Liver (tissue), 10 donors: ENCODE measurements at places on chromosomes 5 and 9.

- no peak for DNase-seq
- no peaks in the 10 kb centered on the region for H3K36me3 ChIP-seq
- H3K27me3 ChIP-seq: no peaks in the 10 kb centered on the region
These were observed 73.0 kb upstream of the NR4A3 start for GRCh38 chr9:99748676-99749075.

DNA sequence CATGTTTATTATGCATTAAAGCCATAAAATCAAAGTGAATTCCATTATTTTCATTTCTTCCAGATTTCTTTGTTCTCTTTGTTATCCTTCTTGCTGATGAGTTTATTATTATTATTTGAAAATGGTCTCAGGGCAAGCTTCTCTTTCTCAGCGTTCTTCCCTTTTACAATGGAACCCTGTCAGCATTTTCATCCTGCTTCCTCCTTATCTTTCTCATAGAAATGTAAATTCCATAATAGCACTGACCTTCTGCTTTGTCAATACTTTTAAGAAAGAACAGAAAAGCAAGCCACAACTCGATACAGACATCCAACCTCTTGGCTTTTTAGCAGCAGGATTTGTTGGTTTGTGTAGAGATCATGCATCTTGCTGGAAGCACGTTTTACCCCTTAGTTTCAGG, 114.0 kb upstream of the BASP1 start:
- H3K27ac ChIP-seq: no peak overlapping the region
- no peaks in the 10 kb centered on the region for H3K4me1 ChIP-seq
- no peaks in the 10 kb centered on the region for H3K36me3 ChIP-seq
- no peak overlapping the region for H3K4me3 ChIP-seq

GRCh38 chr5:34866989-34867471, 28.1 kb downstream of the TTC23L start:
- no peak overlapping the region for H3K4me3 ChIP-seq
- H3K27ac ChIP-seq: no peak overlapping the region
- H3K36me3 ChIP-seq: no peaks in the 10 kb centered on the region
- DNase-seq: no peak
- no peaks in the 10 kb centered on the region for H3K4me1 ChIP-seq
- H3K27me3 ChIP-seq: no peaks in the 10 kb centered on the region

- H3K27ac ChIP-seq: peak overlapping the region; percentile 16
- H3K4me3 ChIP-seq: no peak overlapping the region
- no peak for DNase-seq
- peaks cover 28% of the 10 kb centered on the region for H3K4me1 ChIP-seq
These were observed 16.0 kb downstream of the SLC22A5 start for GRCh38 chr5:132385326-132386105.

GRCh38 chr5:180688330-180689070, 39.1 kb upstream of the FLT4 start:
- H3K4me1 ChIP-seq: no peaks in the 10 kb centered on the region
- H3K36me3 ChIP-seq: no peaks in the 10 kb centered on the region
- no peak for DNase-seq

DNA sequence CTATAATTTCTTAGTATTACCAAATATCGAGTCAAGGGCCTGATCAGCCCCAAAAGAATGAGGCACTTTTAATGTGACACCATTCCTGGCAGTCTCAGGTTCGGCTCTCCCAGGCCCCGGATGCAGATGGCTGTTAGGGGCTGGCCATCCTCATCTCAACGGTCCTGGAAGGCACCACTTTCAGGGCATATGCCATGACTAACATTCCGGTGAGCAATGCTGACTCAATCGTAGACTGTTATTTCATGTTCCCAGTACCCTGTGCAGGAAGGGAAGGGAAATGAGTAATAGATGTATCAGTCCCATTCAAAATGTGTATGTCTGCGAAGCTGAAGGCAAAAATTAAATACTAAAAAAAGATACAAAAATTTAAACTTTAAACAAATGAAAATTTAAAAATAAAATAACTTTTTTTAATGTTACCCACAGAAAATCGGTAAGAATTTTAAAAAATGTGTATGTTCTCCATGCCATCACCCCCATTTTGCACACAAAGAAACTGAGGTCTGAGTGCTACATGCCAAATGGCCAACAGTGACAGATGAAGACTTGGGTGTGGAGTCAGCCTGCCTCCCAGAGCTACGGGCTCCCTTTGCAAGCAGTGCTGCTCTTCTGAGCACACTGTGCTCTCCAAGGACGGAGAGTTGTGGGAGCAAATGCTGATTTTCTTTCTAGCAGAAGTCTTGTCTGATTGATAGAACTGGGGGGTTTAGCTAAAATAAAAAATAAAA, 79.0 kb downstream of the GLDC start:
- no peak overlapping the region for H3K4me3 ChIP-seq
- H3K27ac ChIP-seq: no peak overlapping the region
- H3K27me3 ChIP-seq: no peaks in the 10 kb centered on the region
- no peak for DNase-seq

DNA sequence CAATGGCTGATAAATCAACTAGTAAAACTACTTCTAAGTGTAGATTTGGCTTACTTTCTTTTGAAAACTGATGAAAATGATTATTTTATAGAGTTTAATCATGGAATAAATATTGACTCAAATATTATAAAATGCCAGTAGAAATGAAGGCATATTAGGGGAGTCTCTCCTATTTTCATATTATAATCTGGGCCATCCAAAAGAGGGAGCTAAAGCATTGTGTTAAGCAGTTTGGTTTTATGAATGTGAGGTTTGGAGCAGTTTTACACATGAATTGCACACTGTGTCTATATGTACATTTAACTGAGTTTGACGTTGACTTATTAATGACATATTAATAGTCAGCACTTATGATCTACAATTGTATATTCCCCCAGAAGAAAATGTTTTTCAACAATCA, 17.4 kb downstream of the CDH9 start:
- H3K36me3 ChIP-seq: no peaks in the 10 kb centered on the region
- H3K27ac ChIP-seq: no peak overlapping the region
- H3K4me3 ChIP-seq: no peak overlapping the region
- no peak for DNase-seq
- no peaks in the 10 kb centered on the region for H3K27me3 ChIP-seq
- no peaks in the 10 kb centered on the region for H3K4me1 ChIP-seq

DNA sequence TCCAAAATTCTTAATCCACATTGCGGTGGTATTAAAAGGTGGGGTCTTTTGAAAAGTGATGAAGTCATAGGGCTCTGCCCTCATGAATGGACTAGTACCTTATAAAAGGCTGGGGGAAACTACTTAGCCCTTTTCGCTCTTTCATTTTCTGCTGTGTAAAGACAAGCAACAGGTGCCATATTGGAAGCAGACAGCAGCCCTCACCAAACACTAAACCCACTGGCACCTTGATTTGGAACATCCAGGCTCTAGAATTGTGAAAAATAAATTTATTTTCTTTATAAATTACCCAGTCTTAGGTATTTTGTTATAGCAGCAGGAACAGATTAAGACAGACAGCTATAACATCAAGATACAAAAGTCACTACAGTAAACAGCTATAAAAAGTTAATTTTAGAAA, 12.8 kb downstream of the PJA2 start:
- H3K27ac ChIP-seq: no peak overlapping the region
- H3K36me3 ChIP-seq: no peaks in the 10 kb centered on the region
- no peak for DNase-seq
- H3K27me3 ChIP-seq: no peaks in the 10 kb centered on the region
- no peak overlapping the region for H3K4me3 ChIP-seq

DNA sequence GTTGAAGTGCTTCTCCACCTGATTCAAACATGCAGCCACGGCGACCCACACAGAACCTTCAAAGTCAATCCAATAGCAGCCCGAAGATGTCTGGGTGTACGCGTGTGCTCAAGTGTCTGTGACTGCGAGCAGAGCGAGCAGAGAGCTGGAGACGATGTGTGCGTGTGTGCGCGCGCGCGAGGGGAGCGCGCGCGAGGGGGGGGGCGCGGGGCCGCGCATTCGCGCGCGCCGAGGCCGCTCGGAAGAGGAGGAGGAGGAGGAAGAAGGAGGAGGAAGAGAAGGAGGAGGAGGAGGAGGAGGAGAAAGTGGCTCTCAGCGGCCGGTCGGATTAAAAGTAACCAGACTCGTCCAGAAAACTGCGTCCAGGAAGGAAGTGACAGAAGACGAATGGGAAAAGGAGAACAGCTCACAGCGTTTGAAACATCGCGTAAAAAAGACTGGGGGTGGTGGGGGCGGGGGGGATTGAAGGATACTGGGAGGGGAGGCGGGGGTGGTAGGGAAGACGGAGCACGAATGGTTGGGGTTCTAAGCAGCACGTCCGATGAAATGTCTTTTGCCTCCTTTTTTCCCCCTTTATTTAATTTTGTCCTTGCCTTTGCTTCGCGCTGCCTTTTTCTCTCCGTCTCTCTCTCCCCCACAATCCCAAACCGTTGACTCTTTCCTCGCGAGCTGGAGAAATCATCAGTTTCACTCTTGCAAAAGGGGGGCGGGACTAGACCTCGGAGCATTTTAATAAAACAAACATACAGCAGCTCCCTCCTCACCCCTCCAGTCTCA, at the start of gene MEF2C:
Gene MEF2C (minus strand): TSS at position 126 of the 777 bp plus-strand sequence. CDS start 59,396 bp downstream, outside the sequence.
- H3K27ac ChIP-seq: peak within 1 kb of the TSS; percentile 88
- peaks cover 10% of the 10 kb centered on the region for H3K27me3 ChIP-seq
- DNase-seq: peak; percentile 82
- peaks cover 8% of the 10 kb centered on the region for H3K4me1 ChIP-seq
- H3K4me3 ChIP-seq: peak within 1 kb of the TSS; percentile 49

DNA sequence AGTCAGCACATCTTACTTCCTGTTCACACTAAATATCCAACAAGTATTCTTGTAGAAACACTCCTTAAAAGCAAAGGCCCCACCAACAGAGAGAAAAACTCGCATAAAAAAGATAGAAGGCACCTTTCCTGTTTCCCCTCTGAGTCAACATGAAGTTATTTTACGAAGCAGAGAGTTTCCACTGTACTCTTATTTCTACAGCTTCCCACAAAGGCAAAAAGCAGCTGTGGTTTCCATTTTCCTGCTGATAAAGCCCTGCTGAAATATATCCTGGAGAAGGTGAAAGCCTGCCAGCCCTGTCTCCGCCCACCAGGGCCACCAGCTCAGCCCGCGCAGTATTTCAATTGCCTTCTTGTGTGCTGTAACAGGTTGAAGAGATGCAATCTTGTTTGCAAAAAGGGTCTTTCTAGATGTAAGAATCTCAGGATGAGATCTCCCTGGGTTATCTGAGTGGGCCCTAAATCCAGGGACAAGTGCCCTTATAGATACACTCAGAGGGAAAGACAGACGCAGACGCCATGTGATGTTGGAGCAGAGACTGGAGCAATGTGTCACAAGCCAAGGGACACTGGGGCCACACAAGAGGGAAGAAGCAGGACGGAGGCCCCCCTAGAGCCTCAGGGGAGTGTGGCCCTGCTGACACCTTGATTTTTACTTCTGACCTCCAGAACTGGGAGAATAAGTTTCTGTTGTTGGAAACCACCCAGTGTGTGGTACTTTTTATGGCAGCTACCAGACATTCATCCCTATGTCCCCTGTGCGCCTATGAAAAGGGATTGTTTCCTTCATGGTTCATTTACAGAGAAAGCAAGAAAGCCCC, 19.9 kb downstream of the SEMA4D start:
- no peaks in the 10 kb centered on the region for H3K36me3 ChIP-seq
- no peak for DNase-seq
- no peak overlapping the region for H3K4me3 ChIP-seq
- no peaks in the 10 kb centered on the region for H3K27me3 ChIP-seq
- H3K4me1 ChIP-seq: peaks cover 6% of the 10 kb centered on the region

GRCh38 chr5:3896098-3896497, 300.5 kb downstream of the IRX1 start:
- no peaks in the 10 kb centered on the region for H3K27me3 ChIP-seq
- H3K4me1 ChIP-seq: no peaks in the 10 kb centered on the region
- H3K36me3 ChIP-seq: no peaks in the 10 kb centered on the region

- no peak for DNase-seq
- H3K27ac ChIP-seq: no peak overlapping the region
- peaks cover 21% of the 10 kb centered on the region for H3K4me1 ChIP-seq
- H3K36me3 ChIP-seq: no peaks in the 10 kb centered on the region
- H3K4me3 ChIP-seq: no peak overlapping the region
These were observed 86.9 kb downstream of the NR6A1 start for GRCh38 chr9:124684169-124684568.

- no peaks in the 10 kb centered on the region for H3K4me1 ChIP-seq
- H3K27me3 ChIP-seq: no peaks in the 10 kb centered on the region
- DNase-seq: no peak
- no peak overlapping the region for H3K27ac ChIP-seq
- H3K36me3 ChIP-seq: no peaks in the 10 kb centered on the region
These were observed 56.1 kb downstream of the WDR70 start for GRCh38 chr5:37435261-37435660.

GRCh38 chr9:137354845-137355760, 53.0 kb upstream of the NRARP start:
- H3K27me3 ChIP-seq: no peaks in the 10 kb centered on the region
- no peak for DNase-seq
- H3K27ac ChIP-seq: no peak overlapping the region

DNA sequence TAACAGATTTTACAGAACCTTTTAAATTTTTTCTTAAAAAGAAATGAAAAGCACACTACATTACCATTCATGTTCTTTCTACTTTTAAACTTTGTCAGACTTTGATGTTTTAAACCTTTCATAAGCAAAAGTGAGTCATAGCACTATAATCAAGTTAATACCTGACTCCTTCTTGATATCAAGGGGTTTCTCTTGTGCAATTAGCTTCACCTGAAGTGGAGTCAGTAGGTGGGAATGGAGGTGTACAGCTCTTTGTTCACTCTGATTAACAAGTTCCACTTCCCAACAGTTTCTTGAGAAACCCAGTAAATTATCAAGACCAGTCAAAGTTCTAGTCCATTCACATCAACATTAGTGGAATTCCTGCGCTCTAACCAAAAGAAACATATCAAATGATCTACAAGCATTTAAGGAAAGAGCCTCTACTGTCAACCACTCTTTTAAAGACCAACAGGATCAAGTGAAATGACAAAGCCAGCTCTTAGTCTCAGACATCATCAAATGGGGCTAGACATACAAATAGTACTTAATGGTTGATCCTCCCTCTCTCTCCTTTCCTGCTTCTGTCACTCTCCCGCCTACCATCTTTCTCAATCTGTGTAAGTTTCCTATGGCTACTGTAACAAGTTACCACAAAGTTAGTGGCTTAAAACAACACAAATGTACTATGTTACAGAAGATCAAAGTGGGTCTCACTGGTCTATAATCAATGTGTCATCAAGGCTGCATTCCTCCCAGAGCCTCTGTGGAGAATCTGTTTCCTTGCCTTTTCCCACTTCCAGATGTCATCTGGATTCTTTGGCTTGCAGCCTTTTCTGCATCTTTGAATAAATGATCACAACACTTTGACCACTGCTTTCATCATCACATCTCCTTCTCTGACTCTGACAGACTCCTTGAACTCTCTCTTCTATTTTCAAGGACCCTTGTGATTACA, 68.0 kb downstream of the HINT1 start:
- no peak overlapping the region for H3K27ac ChIP-seq
- no peaks in the 10 kb centered on the region for H3K27me3 ChIP-seq
- H3K4me1 ChIP-seq: no peaks in the 10 kb centered on the region
- no peak for DNase-seq

GRCh38 chr5:150227606-150228273, 37.9 kb downstream of the SLC6A7 start:
- H3K27me3 ChIP-seq: no peaks in the 10 kb centered on the region
- no peak overlapping the region for H3K27ac ChIP-seq

DNA sequence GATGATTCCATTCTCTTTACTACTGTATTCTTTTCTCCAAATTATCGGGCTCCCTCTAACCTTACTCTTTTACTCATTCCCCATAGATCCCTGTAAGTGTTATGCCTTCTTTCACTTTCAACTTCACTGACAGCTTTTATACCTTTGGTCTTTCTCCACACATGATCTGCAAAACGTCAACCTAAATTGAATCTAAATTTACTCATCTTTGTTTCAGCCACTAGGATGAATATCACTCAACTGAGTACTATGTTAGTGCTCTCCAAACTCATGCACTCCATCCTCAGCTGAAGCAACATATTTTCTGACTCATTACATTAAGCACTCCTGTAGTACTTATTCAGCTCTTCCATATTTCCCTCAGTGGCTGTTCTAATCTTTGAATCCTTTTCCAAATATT, 133.4 kb downstream of the ADAMTS19 start:
- no peaks in the 10 kb centered on the region for H3K27me3 ChIP-seq
- no peak overlapping the region for H3K4me3 ChIP-seq
- H3K27ac ChIP-seq: no peak overlapping the region
